Activated naive CD8-positive, alpha-beta T cell treated with anti-CD3 and anti-CD28 coated beads for 36 hours (primary cell): ENCODE measurements at places on chromosomes 2 and 18. TPM values are rescaled to one million over a fixed set of nuclear protein-coding genes. Genes with fewer than 3 reads are reported as not detected.

DNA sequence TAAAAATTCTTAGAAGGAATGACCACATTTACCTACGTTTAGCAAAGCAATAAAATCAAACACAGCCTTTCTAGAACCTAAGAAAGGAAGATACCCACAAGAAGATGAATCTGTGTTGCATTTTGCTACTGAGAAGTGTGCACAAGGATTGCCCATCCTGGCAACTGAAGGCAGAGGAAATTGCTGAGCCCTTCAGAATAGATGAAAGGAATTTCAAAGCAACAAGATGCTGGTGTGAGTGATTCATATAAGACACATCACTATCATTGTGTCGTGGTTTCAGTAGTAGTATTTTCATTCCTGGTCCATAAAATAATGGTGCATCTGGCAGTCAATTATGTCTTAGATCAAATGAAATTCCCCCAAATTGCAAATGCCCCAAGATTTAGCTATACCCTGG lies 48.4 kb upstream of the ANKRD44 start:
- no peak for DNase-seq

GRCh38 chr18:63997606-63998005 lies 27.7 kb downstream of the SERPINB8 start:
- DNase-seq: no peak

DNA sequence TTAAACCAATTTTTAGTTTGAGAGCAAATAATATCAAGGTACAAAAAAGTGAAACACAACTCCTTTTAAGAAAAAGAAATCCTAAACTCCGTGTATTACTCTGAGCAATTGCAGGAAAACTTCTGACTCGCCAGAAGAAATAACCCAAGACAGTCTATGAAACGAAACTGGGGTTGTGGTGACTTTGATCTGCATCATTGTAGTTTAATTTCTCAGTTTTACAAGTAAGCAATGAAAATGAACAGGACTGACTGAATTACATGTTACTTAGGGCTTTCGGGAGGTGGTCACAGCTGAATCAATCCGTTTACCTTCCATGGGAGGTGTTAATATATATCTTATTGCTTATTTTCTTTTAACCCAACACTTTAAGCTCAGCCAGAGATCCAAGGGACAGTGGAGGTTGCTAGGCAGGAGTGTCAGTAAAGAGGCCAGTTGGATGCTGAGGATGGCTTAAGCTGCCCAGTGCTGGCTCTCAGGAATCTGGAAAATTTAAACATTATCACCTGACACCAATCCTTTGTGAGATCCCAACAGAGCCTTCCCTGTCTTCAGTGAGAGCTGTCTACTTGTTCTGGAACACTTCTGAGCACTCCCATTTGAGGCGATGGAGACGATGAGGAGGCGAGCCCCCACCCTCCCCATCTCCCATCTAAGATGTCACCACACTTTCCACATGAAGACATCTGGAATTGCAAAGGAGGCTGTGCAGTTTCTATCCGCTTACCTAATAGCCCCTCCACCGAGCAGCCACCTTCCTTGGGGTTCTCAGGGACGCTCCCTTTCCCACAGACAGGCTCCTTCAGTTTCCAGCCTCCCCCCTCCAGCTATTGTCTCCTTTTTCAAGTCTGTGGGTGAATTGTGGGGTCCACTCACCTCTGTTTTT lies 3.6 kb upstream of the RAB31 start:
- DNase-seq: no peak

GRCh38 chr2:122237450-122237849 lies 482.0 kb downstream of the TSN start:
- no peak for DNase-seq

GRCh38 chr2:172629586-172629985 lies 73.7 kb downstream of the PDK1 start:
- DNase-seq: no peak

DNA sequence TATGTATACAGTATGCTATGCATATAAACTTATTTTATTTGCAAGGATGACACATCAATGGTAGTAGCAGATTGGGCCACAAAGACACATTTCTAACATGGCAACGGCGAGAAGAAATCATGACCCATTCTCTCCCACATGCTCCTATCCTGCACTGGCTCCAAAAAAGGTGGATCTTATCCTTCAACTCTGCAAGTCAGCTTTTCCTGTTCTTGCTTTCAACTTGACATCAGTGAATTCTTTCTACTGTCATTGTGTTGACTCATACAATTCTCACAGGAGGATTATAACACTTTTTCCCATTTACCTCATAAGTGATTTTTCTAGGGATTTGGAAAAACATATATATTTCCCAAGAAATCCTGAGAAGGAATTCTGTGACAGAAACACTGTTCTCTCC lies 53.1 kb downstream of the ACVR1 start:
- no peak for DNase-seq

DNA sequence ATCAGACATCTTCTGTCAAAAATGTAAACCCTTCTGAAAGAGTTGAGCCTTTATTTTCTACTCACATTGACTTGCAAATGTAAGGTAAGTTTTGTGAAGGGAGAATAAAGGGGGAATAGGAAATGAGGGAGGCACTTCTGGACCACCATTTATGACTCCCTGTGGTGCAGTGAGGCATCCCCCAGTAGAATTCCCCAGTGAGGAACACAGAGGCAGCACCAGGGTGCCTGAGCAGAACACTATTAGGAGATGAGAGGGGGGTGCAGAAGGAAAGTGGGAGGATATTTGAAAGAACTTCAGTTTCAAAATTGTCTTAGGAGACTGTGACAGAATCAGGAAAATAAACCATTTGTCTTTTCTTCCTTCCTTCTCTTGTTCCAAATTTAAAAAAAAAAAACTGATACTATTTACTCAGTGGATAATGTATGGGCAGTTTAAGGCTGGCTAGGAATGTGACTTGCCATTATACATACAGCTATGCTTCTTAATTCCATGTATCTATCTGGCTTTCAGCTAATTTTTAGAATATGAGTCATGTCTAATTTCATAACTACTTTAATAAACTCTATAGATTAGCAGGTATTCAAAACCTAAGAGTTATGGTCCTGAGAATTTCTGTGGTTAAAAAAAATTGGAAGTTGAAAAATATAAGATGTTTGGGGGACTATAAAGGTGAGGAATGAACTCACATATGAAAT lies 478.1 kb upstream of the CHAC2 start:
- no peak for DNase-seq

GRCh38 chr2:208037564-208038487 lies 12.5 kb upstream of the PLEKHM3 start:
- no peak for DNase-seq

DNA sequence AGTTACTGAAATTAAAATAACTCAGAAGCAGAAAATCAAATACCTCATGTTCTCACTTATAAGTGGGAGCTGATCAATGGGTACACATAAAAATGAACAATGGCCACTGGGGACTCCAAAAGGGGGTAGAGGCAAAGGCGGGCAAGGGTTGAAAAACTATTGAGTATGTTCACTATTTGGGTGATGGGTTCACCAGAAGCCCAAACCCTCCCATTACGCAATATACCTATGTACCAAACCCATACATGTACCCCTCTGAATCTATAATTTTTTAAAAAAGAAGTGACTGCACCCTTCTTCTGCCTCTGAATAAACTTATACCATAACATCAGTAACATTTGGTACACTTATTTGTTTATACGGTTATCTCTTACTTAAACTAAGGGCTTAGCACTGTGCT lies 119.4 kb downstream of the ZRANB3 start:
- DNase-seq: no peak

DNA sequence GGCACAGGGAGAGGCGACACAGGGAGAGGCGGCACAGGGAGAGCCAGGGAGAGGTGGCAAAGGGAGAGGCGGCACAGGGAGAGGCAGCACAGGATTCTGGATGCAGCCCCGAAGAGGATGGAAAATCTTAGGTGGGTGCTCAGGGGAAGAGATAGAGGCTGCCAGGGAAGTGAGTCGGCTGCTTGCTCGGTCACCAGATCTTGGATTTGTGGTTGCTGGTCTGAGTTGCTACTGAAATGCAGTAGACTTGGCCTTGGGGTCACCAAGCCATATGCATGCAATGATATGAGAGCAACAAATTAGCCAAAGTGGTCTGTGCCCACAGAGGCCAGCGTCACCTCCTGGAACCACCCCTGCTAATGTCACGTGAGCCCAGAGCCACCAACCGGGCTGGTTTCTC lies 117.2 kb upstream of the SALL3 start:
- no peak for DNase-seq

DNA sequence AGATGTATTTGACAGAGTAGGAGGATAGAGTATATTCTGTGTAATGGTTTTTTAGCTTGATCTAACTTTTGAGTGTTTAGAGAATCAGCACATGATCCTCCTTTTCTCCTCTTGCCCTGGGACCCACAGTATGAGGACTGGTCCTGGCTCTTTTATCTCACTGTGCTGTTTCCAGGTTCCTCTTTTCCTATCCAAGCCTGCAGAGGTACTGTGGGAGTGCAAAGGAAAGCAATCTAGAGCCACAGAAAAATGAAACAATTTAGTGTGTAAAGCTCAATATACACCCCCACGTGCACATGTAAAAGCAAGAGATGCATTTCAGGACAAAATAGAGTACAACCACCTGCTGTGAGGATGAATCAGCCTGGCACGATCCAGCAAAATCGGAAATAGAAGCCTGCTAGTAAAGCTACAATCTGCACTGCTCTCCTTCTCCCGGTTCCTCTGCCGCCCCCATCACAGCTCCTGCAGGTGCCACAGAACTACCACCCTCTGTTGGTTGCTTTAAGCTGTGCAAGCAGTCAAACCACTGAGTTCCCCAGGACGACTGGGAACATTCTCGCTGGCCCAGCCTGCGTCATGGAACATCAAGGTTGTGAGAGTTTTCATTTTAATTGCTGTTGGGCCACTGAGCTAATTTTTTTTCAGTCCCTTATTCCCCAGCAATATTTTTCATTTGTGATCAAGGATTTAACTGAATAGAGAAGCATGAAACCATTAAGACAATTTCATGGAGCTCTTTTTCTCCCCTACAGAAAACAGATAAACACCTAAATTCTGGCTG lies 47.8 kb upstream of the MAPRE3 start:
- peak; percentile 45 for DNase-seq

DNA sequence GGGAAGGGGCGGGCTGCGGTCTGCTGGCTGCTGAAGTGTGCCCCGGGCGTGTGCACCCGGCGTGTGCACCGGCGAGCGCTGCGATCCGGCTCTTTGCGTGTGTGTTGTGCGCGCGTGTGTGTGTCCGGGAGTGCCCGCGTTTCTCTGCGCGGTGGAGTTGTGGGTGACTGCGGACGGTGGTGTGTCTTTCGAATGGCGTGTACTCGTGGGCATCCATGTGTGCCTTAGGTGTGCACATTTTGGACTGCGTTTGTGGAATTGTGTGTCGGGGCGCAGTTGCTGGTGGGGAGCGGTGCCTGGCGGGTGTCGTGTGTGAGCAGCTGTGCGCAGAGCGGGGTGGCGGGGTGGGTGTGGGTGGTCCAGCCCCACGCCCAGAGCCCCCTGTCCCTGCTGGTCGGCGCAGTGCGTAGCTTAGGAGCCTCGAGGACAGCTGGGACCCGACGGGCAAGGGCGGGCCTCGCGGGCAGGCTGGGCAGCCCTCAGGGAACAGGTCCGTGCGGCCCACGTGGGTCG lies 533 bp downstream of the HPCAL1 start:
- no peak for DNase-seq

DNA sequence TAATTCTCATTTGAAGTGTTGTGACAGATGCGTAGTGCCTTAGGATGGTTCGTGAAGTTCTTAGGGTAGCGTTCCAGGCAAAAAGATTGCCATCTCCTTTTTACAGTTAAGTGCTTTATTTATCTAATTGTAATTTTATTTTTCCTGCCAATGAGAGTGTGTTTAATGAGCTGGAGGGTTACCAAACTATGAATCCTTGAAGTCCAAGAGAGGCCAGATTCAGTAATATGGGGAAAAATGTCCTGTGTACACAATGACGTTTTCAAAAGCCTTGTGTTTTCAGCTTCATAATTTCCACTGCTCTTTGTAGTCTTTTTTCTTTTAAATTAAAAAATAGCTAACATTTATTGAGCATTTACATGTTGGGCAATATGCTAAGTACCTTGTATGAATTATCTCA lies 23.8 kb downstream of the ACYP2 start:
- DNase-seq: no peak

DNA sequence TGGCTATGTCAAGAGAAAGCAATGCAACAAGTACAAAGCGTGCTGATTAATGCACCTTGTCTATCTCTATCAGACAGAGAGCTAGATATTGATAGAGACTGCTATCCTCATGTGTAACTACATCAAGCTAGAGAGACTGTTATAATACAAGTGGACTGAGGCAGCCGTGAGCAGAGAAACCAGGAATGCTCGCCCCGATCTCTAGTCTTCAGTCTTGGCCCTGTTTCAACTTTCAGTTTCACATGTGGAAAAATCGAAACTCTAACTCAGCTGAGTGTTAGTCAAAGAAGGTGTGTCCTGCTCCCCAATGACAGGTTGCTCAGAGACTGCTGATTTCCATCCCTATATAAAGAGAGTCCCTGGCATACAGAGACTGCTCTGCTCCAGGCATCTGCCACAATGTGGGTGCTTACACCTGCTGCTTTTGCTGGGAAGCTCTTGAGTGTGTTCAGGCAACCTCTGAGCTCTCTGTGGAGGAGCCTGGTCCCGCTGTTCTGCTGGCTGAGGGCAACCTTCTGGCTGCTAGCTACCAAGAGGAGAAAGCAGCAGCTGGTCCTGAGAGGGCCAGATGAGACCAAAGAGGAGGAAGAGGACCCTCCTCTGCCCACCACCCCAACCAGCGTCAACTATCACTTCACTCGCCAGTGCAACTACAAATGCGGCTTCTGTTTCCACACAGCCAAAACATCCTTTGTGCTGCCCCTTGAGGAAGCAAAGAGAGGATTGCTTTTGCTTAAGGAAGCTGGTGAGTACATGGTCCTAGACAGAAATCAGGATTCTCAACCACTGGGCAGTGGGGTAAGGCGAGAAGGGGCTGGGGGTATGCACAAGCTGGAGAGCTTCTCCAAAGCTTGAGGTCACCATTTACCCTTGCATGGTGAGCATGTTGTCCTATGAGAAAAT lies at the start of gene RSAD2:
Gene RSAD2, plus strand, starts transcription at position 376 of the 903 bp plus-strand sequence. Its CDS starts 24 bp downstream, at position 400.
- peak; percentile 37 for DNase-seq

DNA sequence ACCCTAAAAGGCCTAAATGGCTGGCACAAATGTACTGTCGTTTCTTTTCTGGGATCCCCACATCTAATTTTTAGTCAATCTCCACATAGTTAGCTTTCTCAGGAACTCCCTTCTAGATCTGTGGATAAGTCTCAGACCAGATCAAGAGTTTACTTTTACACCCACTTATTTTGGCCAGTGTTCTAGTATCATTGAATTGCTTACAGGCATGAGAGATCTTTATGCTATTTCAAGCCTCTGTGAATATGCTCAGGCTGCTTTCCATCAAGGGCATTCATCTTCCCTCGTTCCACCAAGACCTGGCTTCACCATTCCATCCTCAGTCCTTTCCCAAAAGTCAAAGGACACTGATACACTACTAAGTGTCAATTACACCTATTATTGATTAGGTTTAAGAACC lies 27.8 kb upstream of the SCN1A start:
- DNase-seq: no peak

Gene SERPINB13
- not detected for total RNA-seq

Gene CAVIN2
- total RNA-seq: not detected

Gene SLC35G4
- not detected for total RNA-seq

Gene MAB21L4
- not detected for total RNA-seq

Gene CYP27A1
- not detected for total RNA-seq

Gene PKDCC
- total RNA-seq: not detected

Gene TEX44
- total RNA-seq: not detected
